ENCODE measurements at places on chromosomes 12 and 14. TPM values are rescaled to one million over a fixed set of nuclear protein-coding genes. Genes with fewer than 3 reads are reported as not detected.

Gene TAS2R20
- 2.7 TPM for total RNA-seq

Gene IRAK4
- total RNA-seq: 9.0 TPM

- H3K36me3 ChIP-seq: no peaks in the 10 kb centered on the region
- H3K4me3 ChIP-seq: no peak overlapping the region
- H3K27ac ChIP-seq: no peak overlapping the region
- H3K4me1 ChIP-seq: no peaks in the 10 kb centered on the region
- no peak for DNase-seq
These were observed 7.2 kb downstream of the ANKS1B start for GRCh38 chr12:99977550-99977949.

GRCh38 chr12:76781321-76781720 lies 17.4 kb downstream of the ZDHHC17 start:
- no peak for DNase-seq
- H3K27ac ChIP-seq: no peak overlapping the region
- H3K27me3 ChIP-seq: no peaks in the 10 kb centered on the region
- no peak overlapping the region for H3K4me3 ChIP-seq
- H3K4me1 ChIP-seq: peaks cover 17% of the 10 kb centered on the region

Gene GZMH
- total RNA-seq: not detected

Gene NANOG
- not detected for total RNA-seq

Gene KRT81
- total RNA-seq: 0.30 TPM

DNA sequence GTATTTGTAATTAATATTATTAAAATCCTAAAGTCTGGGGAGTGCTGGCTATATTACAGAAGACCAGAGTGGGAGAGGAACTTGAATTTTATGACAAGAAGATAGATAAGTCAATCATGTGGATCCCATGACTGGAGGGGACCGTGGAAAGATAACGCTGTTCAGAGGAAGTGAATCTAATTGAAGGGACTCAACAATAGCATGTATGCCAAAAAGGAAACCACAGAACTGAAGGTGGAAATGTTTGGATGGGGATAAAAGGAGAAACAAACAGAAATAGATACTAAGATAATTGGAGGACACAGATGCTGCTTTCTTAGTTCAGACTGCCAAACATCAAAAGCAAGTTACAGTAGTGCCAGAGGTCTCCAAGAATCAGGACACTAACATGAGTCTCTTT lies 21.1 kb downstream of the OR6J1 start:
- DNase-seq: no peak
- no peaks in the 10 kb centered on the region for H3K27me3 ChIP-seq
- H3K27ac ChIP-seq: no peak overlapping the region
- no peak overlapping the region for H3K4me3 ChIP-seq
- H3K36me3 ChIP-seq: no peaks in the 10 kb centered on the region
- H3K4me1 ChIP-seq: no peaks in the 10 kb centered on the region

Gene LRRC9
- not detected for total RNA-seq

GRCh38 chr12:66508025-66508424 lies 170.9 kb downstream of the GRIP1 start:
- H3K4me3 ChIP-seq: no peak overlapping the region
- H3K27me3 ChIP-seq: no peaks in the 10 kb centered on the region
- DNase-seq: no peak
- no peaks in the 10 kb centered on the region for H3K4me1 ChIP-seq

GRCh38 chr12:46388427-46389021 lies 16.0 kb upstream of the SLC38A2 start:
- peak overlapping the region; percentile 23 for H3K4me3 ChIP-seq
- peak overlapping the region; percentile 67 for H3K27ac ChIP-seq
- no peaks in the 10 kb centered on the region for H3K36me3 ChIP-seq

- no peak overlapping the region for H3K4me3 ChIP-seq
- peak; percentile 69 for DNase-seq
- peaks cover 2% of the 10 kb centered on the region for H3K36me3 ChIP-seq
These were observed 188.9 kb upstream of the FOXG1 start for GRCh38 chr14:28577711-28578131.

DNA sequence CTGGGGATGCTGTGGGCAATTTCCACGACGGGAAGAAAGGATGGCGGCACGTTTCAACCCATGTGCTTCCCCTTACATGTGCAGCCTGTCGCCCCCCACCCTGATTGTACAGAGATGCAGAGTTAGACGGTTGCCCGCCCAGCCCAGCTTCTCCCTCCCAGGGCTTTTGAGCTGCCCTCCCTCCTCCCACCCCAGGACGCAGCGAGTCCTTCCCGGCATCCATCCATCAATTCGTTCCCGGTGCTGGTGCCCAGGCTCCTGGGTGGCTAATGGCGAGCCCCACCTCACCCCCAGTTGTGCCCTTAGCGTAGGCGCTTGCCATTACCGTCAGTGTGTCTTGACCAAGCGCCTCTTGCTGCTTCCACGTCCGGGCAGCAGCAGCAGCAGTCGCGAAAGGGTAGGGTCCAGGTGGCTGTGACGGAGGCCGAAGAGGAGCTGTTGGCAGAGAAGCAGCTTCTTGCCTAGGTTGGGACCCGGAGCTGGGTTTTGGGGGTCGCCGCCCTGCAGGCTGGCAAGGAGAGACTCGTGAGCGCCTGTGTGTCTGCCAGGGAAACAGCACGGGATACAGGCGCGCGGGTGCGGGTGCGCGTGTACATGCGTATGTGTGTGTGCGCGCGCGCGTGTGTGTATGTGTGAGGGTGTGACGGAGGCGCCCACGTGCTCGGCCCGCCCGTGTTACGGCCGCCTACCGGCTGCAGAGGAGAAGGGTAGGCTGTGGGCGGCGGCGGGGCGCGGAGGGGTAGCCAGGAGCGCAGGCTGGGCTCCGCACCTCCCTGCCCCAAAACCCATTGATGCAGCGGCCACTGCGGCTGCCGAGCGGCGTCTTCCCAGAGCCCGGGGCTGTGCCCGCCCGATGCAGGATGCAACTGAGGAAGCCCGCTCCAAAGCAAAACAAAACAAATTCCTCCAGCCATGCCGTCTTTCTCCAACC lies at the start of gene SLC6A15:
SLC6A15 (minus strand) TSS at position 602 of the 931 bp plus-strand sequence. CDS start 20,679 bp downstream, outside the sequence.
- H3K4me3 ChIP-seq: peak within 1 kb of the TSS; percentile 52
- H3K27me3 ChIP-seq: peaks cover 7% of the 10 kb centered on the region
- H3K27ac ChIP-seq: no peak within 1 kb of the TSS
- peak; percentile 88 for DNase-seq
- no peaks in the 10 kb centered on the region for H3K36me3 ChIP-seq

Gene GLIPR1L1
- total RNA-seq: not detected

DNA sequence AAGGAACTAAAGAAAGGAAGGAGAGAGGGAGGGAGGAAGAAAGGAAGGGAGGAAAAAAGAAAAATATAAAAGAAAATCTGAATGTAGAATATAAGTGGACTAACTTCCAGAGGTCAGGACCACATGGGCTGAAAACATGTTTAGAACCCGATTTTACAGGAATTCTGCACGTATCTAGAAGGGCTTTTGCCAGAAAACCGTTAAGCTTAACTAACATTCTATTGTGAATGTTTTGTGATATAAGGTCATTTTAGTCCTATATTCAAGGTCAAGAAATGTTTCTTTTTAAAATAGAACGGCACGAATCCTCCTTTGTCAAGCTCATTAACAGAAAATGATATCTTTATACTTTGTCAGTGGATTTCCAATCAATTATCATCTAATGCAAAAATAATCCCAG lies 13.1 kb downstream of the PTCSC3 start:
- H3K4me1 ChIP-seq: peaks cover 3% of the 10 kb centered on the region
- DNase-seq: no peak
- H3K27me3 ChIP-seq: peaks cover 58% of the 10 kb centered on the region

DNA sequence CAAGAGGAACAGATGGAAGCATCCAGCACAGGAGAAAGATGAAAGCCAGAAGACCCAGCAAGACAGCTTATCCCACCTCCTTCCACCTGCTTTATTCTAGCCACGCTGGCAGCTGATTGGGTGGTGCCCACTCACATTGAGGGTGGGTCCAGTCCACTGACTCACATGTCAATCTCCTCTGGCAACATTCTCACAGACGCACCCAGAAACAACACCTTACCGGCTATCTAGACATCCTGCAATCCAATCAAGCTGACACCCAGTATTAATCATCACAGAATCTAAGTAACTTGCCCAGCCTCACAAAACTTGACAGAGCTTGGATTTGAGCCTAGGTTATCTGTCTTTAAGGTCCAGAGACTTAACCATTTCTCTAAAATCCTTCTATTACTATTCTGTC lies 208.9 kb downstream of the PAH start:
- no peak for DNase-seq
- H3K27me3 ChIP-seq: peaks cover 16% of the 10 kb centered on the region
- H3K27ac ChIP-seq: no peak overlapping the region

Gene MMP19
- total RNA-seq: 2.3 TPM

Gene TBC1D30
- 2.0 TPM for total RNA-seq

DNA sequence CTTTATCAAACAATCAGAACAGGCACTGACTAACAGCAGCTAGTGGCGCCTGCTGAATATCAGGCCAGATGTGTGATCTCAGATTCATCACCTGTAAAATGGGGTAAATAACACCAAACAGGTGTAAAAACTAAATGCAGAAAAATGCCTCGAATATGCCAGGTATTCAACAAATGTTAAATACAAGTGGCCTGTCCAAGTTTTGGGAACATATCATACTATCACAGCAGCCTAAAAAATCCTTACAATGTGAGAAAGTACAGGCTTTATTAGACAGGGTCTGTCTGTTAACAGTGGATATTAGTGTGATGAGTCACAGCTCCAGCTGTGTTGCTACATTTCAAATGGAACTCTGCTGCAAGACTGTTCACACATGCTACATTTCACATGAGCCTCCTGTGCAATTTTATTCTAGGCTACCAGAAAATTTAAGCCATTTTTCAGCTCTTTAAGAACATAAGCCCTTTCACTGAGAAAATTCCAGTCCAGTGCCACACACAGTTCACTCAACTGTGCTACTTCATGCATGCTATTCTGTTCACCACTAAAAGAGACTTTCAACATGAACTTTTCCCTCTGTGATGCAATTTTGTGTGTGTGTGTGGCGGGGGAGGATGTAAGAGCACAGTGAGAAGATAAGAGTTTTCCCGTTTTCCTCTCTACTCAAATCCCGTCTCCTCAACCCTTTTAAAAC lies 56.7 kb downstream of the MSRB3 start:
- H3K36me3 ChIP-seq: no peaks in the 10 kb centered on the region
- no peaks in the 10 kb centered on the region for H3K27me3 ChIP-seq
- H3K4me3 ChIP-seq: no peak overlapping the region
- peak; percentile 85 for DNase-seq
- H3K27ac ChIP-seq: peak overlapping the region; percentile 52

Gene ORAI1
- 25.6 TPM for total RNA-seq

DNA sequence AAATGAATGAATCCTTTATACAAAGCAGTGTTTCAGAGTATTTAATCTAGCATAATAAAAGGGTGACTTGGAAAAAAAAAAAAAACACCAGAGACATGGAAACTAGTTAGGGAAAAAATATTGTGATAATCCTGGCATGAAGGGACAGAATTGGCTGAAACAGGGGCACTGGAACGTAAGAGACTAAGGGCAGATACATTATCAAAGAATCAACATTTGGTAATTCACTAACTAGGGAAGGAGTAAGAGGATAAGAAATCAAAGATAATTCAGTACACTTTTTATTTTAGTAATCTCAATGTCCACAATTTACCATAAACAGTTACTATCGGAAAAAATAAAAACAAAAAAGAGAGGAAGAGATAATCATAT lies 18.2 kb downstream of the PYM1 start:
- DNase-seq: no peak
- no peak overlapping the region for H3K4me3 ChIP-seq
- H3K4me1 ChIP-seq: no peaks in the 10 kb centered on the region
- H3K27ac ChIP-seq: no peak overlapping the region
- no peaks in the 10 kb centered on the region for H3K27me3 ChIP-seq

Gene C1RL
- total RNA-seq: 4.0 TPM

DNA sequence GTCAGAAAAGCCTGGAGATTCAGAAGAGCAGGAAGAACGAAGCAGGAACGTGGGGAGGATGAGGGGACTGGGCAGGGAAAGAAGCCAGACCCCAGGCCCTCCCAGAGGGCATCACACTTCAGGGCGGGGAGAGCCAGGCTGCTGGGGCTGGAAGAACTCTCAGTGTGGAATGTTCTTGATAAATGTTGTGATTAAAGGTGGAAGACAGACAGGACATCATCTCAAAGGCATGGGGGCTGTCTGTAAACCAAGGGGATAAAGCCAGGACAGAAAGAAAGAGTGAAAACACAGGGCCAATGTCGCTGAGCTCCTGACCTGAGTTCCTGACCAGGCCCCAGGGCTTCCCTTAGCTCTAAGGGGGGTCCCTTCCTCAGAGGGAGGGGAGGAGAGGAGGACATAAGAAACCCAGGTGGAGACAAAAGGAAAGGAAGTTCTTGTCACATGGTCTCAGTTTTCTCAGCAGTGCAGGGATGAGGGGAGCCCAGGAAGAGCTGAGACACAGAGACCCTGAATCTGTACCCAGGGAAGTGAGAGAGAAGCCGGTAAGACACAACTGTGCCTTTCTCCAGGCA lies 56.3 kb downstream of the SETD3 start:
- H3K36me3 ChIP-seq: no peaks in the 10 kb centered on the region
- DNase-seq: no peak
- H3K4me1 ChIP-seq: peaks cover 5% of the 10 kb centered on the region
- no peak overlapping the region for H3K4me3 ChIP-seq
- no peaks in the 10 kb centered on the region for H3K27me3 ChIP-seq

Gene BCL2L14
- total RNA-seq: not detected

GRCh38 chr14:36514278-36515104 lies 5.5 kb downstream of the NKX2-1 start:
- H3K27me3 ChIP-seq: peaks cover 100% of the 10 kb centered on the region
- DNase-seq: no peak
